K562 (cell line): ENCODE measurements at places on chromosomes 3 and 15.

DNA sequence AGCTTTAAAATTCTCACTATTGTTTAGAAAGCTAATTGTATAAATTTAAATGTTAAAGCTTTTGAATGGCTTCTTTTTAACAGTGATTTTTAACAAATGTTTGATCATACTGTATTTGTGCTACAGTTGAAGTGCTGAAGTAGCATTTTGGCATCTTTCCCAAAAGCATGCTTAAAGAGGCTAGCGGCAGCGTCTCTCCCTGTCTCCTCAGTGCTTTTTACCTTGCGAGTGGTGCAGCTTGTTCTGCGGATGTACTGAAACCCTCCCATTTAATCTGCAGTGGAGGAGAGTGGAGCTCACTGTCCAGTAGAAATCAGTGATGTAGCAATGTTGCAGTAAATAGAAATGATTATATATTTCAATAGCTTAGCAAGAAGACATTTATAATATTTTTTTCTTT, 43.7 kb downstream of the LRRC49 start:
- no peak for DNase-seq

- no peak for DNase-seq
Measured at GRCh38 chr3:131711114-131711768, 208.5 kb upstream of the MRPL3 start.

- DNase-seq: no peak
Measured at GRCh38 chr3:116836286-116836685, 126.7 kb downstream of the TUSC7 start.

DNA sequence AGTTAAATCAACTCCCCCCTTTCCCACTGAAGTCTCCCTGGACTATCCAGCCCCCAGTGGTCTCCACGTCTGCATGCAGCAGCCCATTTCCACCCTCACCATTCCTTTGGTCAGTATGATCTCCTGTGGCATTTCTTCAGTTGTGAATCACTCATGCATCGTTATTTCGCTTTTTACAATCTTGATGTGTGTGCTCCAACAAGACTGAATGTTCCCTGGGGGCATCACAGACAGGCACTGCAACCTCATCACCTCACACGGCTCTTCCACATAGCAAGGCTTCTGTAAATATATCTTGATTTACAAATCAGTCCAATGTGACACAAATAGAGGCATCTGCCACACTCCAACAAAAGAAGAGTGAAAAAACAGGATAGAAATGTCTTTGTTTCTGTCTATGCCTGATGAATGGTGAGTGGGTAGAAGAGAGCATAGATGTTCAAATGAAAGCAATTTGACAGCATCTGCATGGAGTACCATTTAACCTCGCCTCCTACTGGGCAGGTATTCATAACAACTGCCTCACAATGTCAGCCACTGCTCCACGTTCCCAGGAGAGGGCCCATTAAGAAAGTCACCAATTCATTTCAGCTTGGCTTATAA, 5.2 kb downstream of the HEG1 start:
- DNase-seq: no peak

DNA sequence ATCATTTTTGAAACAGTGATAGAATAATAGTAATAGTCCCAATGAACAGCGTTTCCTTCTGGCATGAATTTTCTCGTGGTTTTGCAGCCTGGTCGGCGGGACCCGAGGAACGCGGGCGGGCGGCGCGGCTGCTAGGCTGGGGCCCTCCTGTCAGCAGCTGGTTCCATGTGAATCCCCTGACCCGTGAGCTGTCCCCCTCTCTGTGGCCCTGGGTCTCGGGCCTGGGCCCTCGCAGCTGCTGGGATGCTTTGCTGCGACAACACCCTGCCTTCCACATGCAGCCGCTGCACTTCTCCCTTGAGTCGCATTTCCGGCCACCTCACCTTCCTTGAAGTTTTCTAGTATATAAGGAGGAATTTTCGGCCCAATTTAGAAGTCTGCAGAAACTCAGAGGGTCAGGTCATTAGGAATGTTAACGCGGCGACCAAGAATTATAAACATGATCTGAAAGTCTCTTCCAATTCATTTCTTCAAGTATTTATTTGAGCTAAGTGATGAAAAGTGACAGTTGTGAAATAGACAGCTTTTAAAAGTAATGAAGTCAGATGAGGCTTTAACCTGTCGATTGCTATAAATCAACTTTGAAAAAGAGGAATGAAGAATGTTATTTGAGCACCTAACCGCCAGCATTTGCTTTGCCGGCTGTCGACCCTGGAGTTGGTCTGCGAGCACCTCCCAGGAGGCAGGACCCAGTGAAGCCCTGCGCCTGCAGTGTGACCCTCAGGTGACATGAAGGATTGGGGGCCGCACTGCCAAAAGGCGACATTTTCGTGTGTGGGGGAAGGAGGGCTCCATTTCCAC, 27.7 kb downstream of the NR2F2 start:
- DNase-seq: no peak

- DNase-seq: no peak
Measured at GRCh38 chr3:70096376-70097066, 97.0 kb downstream of the SAMMSON start.

DNA sequence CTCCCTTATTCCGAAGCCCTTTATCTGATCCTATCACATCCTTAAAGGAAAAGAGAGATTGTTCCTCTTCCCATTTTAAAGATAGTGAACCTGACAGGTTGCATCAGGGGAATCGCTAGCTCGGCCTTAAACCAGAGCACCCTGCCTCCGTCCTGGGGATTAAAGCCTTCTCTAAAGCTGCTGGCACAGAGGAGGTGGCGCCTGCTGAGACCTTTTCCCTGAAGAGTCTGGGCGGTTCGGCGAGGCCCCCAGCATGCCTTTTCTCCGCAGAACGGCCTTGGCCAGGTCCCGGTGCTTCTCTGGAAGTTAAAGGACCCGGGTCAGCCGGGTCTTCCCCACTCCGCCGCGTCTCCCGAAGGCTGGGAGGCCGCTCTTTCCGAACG, 593 bp downstream of the FAM219B start:
- no peak for DNase-seq

- DNase-seq: no peak
Measured at GRCh38 chr3:73604451-73604850, 20.3 kb downstream of the PDZRN3 start.

DNA sequence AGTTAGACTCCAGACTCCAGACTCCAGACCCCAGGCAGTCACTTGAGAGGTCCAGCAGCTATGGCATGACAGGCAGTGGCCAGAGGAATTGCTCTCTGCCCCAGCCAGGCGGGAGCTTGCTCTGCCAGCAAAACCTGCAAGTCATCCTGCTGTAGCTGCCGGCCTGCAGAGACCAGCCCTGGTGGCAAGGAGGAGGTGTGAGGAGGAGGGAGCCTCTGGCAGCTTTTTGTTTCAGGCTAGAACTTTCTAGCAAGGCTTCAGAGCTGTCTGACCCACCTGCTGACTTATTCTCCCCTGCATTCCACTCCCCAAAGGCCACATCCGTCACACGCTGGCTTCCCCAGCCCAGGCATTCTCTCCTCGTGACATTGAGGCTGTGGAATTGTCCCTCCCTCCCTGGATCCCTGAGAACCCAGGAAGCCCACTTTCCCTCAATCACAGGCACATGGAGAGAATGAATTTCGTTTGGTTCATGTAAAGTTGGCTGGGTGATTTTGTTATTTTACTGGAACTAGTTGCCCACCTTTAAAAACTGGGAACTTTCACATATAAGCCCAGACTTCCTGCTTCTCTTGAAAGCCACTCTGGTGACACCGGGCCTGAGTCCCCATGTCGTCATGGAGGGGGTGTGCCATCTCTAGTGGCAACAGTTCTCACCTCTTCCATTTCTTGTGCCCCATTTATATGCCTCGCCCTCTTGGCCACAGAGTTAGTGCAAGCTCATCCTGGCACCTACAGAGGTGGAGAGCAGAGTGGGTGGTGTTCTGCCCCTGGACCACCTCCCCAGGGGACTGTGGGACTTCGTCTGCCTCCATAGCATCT, 82.7 kb downstream of the ABHD5 start:
- peak; percentile 83 for DNase-seq

DNA sequence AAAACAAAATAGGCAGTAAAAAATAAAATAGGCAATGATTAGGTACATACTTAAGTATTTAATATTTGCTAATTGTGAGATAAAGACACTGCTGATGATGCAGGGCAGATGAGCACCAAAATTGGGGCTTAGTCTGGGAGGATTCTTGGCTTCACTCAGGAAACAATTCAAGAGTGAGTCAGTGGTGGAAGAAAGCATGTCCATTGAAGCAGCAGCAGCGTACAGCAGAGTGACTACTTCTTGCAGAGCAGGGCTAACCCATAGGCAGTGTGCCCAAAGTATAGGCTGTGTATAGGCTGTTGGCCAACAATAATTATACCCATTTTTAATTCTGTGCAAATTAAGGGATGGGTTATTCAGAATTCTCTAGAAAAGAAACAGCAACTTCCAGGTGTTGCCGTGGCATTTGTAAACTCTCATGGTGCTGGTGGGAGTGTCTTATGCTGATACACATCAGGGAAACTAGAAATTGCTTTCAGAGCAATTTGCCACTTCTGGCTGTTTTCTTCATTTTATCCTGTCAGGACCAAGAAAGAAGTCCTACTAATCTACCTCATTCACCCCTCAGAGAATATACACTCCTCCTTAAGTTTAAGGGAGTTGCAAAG, 317.3 kb upstream of the NAALADL2 start:
- DNase-seq: no peak

DNA sequence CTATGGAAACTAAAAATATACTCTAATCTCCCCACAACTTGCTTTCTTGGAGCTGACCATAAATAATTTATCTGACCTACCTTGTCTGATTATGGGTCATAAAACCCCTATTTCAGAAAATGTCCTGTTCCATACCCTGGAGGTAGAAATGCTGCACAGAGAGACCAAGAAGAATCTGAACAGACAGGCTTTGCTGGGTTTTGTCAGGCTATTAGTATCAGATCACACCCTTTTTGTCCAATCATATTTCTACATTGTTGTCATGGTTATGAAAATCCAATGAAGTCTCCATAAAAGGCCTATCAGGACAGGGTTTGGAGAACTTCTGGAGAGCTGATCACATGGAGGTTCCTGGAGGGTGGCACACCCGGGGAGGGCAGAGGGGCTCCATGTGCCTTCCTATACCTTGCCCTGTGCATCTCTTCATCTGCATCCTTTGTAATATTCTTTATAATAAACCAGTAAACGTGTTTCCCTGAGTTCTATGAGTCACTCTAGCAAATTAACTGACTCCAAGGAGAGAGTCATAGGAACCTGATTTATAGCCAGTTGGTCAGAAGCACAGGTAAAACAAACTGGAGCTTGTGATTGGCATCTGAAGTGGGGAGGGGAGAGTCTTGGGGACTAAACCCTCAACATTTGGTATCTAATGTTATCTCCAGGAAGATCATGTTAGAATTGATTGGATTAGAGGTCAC, 58.1 kb downstream of the NGLY1 start:
- DNase-seq: no peak

DNA sequence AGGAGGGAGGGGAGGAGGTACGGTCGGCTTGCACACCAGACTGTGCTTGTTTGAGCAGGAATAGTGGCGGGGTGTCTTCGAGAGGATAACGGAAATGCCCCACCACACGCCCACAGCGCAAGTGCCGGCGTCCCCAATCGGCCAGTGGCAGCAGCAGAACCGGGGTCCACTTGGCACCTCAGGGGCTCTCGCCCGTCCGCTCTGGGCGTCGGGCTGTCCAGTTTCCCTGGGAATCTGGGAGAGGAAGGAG, 53.7 kb downstream of the CCDC54 start:
- no peak for DNase-seq

DNA sequence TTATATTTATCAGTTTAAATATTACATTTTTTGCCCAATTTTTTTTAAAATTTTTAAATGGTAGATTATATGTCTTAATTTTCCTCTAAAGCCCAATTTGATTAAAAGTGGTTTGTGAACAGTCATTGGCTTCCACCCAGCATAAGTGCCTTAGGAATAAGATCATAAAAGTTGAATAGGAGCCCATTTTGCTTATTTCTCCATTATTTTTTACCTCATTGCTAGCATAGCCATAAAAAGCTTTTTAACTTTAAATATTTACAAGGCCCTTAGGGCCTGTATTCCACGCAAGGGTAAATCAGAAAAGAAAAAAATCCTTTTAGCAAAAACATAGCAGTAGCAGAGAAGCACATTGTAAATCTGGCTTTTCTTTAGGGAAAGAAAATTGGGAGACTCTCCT, 9.0 kb downstream of the TTC14 start:
- DNase-seq: no peak

- DNase-seq: no peak
Measured at GRCh38 chr3:76582632-76583378, 457.1 kb upstream of the ROBO2 start.

DNA sequence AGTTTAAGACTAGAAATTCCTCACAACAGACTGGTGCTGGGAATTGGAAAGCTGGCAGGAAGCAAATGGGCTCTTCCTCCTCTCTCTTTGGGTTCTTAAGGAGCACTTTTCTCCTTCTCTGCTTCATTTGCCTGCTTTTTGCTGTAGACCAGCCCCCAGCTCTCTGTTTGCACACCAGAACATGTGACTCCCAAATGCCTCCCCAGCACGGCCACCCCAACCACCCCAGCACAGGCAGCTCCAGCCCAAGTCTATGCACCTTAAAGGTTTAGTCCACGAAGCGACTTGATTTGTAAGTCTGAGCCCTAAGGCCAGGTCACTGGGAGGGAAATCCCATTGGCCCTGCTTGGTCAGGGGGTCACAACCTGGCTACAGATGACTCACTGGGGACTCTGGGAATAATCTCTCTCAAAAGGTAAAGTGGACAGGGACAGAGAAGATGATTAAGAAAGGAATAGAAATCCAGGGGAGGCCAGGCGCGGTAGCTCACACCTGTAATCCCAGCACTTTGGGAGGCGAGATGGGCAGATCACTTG, 377.8 kb upstream of the PROK2 start:
- DNase-seq: no peak

DNA sequence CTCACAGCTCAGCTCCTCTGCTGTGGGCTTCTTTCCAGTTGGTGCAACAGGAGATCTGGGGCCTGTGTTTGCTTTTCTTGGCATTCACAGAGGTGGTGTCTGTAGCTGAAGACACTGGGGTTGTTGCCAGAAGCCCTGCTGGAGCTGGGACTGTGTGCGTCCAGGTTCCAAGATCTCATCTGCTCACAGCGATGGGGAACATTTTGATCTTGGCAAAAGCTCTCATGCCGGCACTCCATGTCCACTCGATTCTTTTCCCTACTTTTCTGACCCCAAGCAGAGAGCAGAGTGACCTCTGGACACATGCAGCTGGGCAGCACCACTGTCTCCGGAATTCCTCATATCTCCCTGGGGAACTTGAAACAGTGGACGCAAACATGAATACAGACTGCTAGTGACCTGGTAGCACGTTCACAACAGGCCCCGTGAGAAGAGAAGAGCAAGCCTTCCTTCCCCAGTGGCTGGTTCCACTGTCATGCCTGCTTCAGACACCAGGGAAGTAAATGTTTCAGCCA, 36.1 kb upstream of the MECOM start:
- DNase-seq: no peak

GRCh38 chr3:123084192-123084591, 17.4 kb downstream of the PDIA5 start:
- DNase-seq: peak; percentile 27

DNA sequence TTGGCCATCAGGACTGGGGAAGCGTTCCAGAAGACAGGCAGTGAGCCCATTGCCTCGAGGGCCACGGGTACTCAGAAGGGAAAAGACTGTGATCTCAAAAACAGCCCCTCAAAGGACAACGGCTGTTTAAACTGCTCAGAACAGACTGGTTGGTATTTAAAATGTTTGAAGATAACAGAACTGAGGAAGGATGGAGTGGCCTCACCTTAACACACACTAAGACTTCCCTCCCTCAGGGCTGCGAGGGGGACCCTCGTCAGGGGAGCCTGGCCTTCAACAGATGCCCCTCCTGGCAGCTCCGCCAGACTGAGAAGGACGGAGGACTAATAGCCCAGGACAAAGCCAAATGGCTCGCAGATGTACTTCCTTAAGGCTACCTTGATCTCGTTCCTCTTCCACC, 2.6 kb downstream of the STIMATE start:
- no peak for DNase-seq
